ENCODE measurements at places on chromosomes 2 and 18.
A peak's percentile ranks its signal among the peaks of the same experiment; 100 is the strongest.

DNA sequence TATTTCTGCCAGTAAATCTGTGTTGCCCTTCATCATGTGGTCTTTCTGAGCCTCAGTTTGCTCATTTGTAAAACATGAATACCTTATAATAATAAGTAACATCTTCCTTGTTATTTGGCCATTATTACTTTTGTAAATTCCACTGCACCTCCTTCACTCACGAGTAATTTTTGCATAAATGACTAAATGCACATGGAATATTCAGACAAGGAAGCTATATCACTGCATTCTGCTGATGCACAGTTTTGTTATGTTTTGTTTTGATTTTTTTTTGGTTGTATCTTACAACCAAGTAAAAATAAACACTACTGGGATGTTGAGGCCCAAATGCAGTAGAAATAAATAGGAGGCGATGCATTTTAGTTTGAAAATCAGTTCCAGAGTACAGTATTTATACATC is 185.3 kb upstream of the POU3F3 start:
- no peak for DNase-seq

GRCh38 chr2:26979741-26980140 is 9.3 kb downstream of the MAPRE3 start:
- DNase-seq: no peak

GRCh38 chr2:67797801-67798540 is 264.8 kb downstream of the C1D start:
- DNase-seq: peak; percentile 26

GRCh38 chr2:25276569-25277465 is 64.9 kb downstream of the DNMT3A start:
- no peak for DNase-seq

DNA sequence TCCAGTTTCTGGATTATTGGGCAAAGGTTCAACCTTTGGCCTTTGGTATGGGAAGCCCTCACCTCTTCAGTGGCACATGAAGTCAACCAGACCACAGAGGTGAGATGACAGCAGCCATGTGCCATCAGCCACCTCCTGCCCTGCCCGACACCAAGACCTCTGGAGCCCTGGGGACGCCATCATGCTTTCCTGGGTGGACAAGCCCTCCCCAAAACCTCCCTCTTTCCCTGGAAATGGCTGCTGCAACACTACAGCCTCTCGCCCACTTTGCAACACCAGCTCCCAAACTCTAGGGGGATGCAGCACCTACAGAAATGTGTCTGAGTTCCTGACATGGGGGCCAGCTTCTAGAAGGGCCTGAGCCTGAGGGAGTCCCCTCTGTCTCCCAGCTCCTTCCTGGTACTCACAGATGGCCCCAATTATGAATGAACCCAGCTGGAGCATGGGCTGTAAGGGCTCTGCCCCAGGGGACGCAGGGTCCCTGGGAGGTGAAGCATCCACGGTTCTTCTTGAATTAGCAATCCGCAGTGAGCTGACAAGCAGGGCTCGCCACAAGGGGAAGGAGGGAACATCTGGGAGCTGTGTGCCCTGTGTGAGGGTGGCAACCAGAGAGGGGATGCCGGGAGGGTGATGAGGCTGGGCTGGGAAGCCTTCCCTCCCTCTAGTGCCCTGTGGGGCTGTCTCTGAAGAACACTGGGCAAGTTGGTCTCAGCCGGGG is 268.5 kb upstream of the HDAC4 start:
- DNase-seq: no peak

DNA sequence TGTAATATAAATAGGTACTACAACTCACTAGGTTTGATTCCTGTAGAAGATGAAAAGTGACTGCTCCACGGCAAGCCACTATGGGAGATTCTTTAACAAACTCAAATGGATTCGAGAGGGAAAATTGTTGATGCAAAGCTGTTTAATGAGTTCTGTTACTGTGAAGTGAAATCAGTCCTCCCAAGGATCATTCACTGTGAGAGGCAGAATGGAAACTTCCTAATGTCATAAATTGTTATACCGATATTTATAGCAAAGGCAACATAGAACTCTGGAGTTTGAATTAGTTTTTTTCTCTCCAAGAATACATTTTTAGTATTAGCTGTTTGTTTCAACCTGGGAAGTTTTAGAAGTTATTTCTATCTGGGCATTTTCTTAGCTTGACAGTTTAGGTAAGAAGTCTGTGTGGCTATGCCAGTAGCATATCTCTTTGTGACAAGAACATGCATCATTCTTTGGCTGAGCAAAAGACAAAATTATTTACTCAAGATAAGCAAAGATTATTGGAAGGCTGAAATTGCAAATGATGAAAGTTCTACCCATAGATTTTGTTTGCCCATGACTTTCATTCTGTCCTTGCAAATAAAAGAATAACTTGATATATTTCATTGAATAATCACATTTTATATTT is 979.7 kb downstream of the DPP10 start:
- no peak for DNase-seq

DNA sequence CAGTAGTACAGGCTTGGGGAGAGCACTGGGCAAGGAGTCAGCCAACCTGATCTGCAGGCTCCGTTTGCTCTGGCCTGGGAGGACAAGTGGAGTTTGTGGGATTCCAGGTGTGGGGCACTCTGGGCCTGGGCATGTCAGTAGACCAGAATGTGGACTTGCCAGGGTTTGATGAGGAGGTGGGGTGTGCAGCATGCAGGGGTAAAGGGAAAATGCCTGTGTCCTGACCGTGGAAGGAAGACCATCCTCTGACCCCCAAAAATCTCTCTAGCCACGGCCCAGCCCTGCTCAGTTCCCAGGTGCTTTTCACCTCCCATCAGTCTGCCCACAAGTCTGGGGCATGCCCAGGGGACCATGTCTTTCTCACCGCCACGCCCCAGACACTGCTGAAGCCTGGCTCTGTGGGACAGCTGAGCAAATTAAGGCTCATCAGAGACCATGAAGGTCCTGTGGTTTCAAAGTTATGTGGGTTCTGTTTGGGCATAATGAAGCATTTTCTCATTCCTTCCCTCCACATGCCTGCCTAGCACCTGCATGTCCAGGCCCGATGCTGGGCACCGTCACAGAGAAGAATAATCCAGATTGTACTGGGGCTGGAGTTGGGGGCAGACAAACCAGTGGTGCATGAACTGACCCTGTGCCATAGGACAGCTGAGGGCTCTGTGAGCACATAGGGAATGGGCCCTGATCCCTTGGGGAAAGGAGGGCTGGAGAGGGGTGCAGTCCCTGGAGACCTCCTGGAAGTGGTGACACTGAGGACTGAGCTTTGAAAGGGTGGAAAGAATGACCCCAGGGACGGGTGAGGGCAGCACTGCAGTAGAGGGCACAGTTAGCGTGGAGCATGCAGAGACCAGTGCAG is 6.5 kb upstream of the KCNF1 start:
- DNase-seq: no peak

GRCh38 chr2:148824190-148824589 is 50.8 kb upstream of the KIF5C start:
- DNase-seq: no peak

DNA sequence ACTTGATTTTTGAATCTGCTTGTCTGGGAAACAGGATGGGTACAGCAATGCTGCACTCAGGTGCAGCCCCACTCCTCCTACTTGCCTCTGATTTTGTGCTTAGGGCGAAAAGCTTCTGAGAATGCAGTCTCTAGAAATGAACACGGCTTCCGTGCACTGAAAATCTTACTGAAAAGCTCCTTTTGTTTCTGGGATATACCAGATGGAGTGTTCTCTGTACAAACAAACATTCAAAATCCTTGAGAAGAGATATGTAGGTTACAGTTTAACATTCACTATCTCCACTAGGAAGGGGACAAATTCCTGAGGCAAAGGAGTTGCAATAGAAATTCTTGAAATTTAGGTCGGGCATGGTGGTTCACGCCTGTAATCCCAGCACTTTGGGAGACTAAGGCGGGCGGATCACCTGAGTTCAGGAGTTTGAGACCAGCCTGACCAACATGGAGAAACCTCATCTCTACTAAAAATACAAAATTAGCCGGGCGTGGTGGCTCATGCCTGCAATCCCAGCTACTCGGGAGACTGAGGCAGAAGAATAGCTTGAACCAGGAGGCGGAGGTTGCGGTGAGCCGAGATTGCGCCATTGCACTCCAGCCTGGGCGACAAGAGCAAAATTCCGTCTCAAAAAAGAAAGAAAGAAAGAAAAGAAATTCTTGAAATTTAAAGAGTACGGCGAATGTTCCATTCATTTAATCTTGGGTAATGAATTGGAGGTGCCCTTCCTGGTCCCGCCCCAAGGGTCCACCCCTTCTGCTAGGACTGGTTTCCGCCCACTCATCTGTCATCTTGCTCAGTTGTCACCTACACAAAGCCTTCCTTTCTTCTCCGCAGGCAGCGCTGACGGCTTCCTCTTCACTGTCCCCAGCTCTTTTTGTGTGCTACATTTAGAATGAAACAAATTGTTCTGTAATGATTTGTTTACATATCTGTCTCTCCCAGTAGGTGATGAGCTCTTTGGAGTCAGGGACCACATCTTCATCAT is 92.4 kb downstream of the SOCS6 start:
- no peak for DNase-seq

DNA sequence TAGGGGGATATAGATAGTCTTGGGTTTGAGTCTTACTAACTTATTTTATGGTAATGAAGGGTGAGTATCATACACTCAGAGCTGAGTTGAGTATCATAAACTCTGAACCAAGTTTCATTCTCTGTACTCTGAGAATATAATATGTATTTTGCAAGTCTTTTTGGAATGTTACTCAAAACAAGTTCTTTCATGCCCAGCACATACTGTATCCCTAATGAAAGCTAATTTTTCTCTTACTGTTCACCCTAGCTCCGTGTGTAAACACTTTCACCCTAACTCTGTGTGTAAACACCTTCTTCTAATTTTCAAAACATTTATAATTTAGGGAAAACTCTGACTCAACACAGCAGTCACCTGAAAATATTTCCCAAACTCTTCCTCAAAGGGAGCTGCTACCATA is 29.7 kb upstream of the CHST9 start:
- no peak for DNase-seq

- no peak for DNase-seq
These were observed 151.1 kb downstream of the GLI2 start for GRCh38 chr2:120886534-120887319.
